ENCODE measurements at places on chromosomes 3 and 15.
A peak's percentile ranks its signal among the peaks of the same experiment; 100 is the strongest.

DNA sequence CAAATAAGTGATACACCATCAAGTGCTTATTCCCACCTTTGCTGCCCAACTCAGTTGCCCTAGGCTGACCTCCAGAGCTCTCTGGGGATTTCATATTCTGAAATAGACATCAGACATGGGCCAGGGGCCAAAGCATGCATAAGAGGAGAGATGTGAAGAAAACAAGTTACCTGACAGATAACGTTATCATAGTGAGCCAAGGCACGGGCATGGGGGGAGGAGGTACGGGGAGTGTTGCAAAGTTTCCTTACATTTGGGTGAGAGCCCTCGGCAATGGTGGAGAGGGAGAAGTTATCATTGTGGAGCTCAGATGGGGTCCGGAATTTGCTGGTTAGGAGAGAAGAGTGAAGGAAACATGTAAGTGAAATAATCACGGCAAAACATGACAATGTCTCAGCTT is 9.8 kb downstream of the CSPG5 start:
- no peak for DNase-seq

- DNase-seq, result no peak
Observed at GRCh38 chr15:35698966-35699575, 153.1 kb upstream of the DPH6 start.

- DNase-seq, result no peak
Observed at GRCh38 chr3:140316868-140317400, 360.9 kb upstream of the TRIM42 start.

DNA sequence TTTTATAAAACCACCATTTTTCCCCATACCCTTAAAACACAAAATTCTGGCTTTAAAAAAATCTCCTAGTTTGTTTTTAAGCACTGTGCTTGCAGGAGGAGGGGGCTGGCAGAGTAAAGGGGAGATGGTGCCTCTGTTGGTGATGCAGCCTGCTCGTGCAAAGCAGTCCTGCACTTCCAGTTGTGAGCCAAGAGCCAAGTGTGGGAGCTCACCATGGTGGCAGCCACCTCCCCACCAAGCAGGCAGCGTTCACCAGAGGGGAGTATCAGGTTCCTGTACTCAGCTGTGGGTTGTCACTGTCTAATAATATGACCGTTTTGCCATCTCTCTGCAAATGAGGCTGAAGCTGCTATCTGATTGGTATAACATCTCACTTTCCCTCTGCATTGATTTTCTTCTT is 164.8 kb downstream of the SYNPR start:
- no peak for DNase-seq

GRCh38 chr3:39879581-39879980 is 70.2 kb downstream of the MYRIP start:
- no peak for DNase-seq

GRCh38 chr3:136787349-136787748 is 31.6 kb upstream of the SLC35G2 start:
- peak; percentile 50 for DNase-seq

DNA sequence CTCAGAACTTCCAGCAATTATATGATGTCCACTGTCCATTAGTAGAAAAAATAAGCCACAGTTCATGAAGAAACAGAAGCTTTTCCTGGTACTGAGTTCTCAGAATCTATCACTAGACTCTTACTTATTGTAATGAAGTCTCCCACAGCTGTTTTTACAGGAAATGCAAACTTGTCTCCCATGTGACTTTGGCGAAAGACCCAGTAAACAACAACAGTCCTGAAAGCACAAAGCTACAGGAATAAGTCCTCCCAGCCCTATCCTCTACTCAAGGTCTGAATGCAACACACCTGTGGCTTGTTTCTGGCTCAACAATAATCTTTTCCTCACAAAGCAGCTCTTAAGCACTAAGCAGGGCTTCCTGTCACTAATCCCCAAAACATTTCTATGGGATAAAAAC is 55.9 kb downstream of the EOMES start:
- DNase-seq, result peak; percentile 61

DNA sequence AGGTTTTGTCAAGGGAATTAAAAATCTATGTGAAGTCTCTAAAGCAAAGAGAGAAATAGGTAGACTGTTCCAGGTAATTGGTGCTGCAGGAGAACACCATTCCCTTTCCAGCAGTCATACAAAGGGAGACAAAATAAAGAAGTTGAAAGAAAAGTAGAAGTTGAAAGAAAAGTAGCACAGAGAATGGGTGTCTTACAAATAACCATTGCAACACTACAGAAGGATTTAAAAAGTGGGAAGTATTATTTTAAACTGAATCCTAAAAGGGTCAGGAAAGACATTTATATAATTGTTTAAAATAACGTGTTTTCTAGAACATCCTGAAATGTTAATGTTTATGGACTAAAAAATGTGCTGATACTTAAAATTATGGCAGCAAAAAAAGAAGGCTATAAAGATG is 223.8 kb downstream of the RSRC1 start:
- DNase-seq, result no peak

- DNase-seq, result no peak
Observed at GRCh38 chr15:58595516-58596263, 153.8 kb downstream of the ADAM10 start.

GRCh38 chr3:142033292-142033691 is 116.1 kb downstream of the TFDP2 start:
- no peak for DNase-seq

GRCh38 chr15:71747128-71748083 is 62.9 kb upstream of the NR2E3 start:
- DNase-seq, result no peak

DNA sequence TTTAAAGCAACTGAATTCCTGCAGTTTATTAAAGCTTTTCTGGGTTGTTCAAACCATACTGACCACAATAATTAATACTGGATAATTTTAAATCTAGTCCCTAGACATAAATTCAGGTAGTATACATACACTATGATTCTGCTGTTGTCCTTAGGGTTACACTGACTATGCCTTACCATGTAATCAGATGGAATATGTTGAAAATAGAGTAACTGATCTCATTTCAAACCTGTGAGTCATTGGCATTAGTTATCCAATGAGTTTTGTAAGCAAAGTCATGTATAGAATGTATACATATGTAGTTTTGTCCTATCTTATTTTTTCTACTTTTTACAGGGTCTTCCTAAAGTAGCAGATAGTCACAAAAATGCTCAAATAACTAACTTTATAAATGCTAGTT is 517.1 kb upstream of the CCDC54 start:
- DNase-seq, result no peak

DNA sequence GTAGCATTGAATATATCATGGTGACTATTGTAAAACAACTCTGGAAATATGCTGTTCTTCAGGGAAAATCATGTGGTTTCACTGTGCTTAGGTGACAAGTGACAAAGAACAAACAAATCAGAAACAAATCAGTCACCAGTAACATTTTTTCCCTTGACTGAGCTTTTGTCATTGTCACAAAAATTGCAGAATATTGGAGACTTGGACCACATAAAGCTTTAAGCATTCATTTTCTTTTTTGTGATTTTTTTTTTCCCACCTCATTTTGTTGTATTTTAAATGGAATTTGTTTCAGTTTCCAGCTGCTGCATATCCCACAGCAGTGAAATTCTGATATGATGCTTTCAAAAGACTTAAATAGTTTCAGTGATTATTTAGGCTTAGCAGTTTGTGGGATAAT is 1088.4 kb downstream of the OTOL1 start:
- DNase-seq, result no peak

DNA sequence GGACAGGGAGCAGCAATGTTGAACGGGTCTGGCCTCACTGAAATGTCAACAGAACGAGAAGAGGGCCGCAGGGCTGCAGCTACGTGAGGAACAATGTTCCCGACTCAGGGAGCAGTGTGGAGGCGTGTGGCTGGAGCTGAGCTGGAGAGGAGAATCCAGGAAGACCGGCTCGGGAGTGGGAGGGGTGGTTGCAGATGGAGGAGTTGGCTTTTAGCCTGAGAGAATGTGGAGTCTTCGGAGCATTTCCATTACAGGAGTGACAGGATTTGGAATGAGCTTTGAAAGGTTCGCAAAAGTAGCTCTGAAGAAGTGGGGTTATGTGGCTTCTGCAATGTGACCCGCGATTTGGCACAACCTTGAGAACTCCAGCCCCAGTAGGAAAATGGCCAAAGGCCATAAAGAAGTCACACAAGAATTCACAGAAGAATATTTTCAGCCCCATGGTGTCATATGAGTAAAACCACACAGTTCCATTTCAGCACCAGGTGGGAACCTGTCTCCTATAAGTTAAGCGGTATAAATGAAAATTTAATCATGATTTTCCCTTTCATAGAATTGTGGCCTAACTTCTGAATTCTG is 78.8 kb upstream of the NSMCE3 start:
- DNase-seq, result no peak

GRCh38 chr15:40454904-40455391 is 14.2 kb downstream of the BAHD1 start:
- no peak for DNase-seq

GRCh38 chr15:65987100-65987499 is 117.8 kb downstream of the RAB11A start:
- no peak for DNase-seq

GRCh38 chr3:25781758-25782594 is 1.3 kb downstream of the NGLY1 start:
- peak; percentile 72 for DNase-seq

GRCh38 chr15:78907577-78907976 is 34.9 kb downstream of the MORF4L1 start:
- peak; percentile 55 for DNase-seq

DNA sequence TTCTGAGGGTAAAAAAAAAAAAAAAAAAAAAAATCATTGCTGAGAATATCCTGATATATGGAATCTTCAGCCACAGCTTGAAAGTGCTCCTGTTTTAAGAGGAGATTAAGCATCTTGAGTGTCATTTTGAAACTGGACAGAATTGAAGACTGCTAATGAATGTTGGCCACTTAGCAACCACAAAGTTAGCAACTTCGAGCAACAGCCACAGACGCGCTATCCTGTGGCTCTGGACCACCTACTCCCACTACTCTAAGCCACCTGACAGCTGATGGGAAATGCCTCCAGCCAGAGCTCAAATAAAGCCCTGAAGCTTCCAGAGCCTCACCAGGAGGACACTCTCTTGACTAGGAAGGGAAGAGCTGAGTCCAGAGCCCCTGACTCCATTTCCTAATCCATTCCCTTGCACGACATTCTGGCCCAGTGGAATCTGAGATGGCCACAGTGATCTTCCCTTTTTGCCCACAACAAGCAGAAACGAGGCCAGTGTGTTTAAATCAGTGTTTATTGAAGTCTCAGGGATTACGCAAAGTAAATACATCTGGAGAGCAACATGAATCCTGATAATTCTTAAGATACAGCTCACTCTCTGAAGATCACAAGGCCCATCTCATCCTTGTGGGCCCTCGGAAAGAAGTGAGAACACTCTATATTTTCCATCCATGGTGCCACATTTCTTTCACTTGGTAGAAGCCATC is 58.6 kb downstream of the TMEM212 start:
- DNase-seq, result no peak

DNA sequence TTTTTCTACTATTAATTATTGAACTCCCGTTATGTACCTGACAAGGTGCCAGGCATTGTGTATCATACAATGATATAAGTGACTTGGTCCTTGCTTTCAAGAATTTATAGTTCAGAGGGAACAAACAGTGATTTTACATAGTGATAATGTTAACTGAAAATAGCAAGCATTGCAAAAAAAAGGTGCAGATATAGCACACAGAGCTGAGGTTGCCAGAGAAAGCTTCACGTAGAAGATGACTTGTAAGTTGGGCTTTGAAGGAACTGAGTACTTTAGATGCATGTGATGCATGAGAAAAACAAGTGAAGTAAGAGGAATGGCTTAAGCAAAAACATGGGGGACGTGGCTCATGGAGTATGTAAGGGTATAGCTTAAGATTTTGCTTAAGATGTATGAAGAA is 584.5 kb downstream of the NAALADL2 start:
- no peak for DNase-seq

GRCh38 chr3:11638495-11639358 is 5.0 kb downstream of the VGLL4 start:
- DNase-seq, result no peak

- no peak for DNase-seq
Observed at GRCh38 chr3:197394464-197395321, 96.3 kb upstream of the DLG1 start.

GRCh38 chr15:64017591-64018163 is 28.6 kb downstream of the DAPK2 start:
- no peak for DNase-seq

DNA sequence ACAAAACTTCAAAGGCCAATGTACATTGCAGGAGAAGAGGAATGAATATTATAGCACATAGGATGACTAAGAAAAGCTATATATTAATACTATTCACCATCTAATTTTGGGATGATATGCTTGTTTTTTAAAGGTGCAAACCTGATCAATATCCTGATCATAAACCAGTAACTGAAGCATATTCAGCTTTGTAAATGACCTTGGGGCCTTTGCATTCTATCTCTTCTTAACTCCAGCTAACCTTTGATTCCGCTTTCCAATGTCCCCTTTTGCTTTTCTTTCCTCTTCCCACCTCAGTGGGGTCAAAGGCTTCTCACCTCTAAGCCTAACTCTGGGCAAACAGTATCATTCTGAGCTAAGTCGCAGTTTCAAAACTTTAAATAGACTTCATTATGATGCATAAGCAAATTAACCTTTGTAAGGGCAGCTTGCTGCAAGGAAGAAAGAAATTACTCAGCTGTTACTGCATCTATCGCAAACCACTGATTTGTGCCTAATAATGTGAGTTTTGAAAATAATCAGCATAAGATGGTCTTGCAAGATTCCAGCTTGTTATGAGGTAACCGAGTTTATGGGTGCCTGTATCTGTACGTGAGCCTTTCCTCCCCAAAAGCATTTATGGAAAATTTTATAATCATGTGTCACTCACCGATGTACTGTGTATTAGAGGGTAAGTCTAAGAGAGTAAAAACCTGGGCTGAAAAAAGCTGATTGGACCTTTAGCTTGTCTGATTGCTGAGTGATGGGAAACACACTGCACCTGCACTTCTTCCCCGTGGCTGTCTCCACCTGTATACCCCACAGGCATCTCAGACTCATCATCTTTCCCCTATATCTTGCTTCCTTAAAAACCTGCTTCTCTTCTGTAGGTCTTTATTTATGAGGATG is 116.8 kb downstream of the TPRG1 start:
- peak; percentile 8 for DNase-seq

- no peak for DNase-seq
Observed at GRCh38 chr3:33658991-33659848, 58.8 kb downstream of the CLASP2 start.

DNA sequence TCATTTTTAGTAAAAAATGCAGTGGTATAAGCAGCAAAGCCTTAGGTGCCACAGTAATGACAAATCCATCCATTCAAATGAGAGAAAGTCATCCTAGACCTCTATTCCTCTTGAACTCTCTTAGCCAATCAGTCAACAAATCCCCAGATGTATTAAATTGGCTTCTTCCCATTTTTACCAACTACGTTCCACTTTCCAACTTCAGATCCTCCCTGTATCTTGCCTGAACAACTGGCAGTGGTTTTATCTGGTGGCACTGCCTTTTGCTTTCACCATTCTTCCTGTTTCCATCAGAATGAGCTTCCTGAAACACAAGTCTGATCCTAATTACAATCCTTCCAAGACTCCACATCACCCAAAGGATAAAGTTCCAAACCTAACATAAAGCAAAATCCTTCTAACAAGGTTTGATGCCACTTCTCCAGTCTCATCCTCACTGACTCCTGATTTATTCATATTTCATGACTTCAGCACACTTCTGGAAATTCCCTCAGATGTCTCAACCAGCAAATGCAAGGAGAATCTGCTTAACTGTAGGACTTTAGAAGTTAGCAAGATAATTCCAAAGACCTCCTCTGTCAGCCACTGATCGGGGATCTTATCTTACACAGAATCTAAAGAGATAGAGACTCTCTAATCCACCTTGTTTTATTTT is 69.8 kb upstream of the SLC4A7 start:
- DNase-seq, result no peak

All from NAMALWA (cell line).